ENCODE measurements at places on chromosomes 6 and 20.

DNA sequence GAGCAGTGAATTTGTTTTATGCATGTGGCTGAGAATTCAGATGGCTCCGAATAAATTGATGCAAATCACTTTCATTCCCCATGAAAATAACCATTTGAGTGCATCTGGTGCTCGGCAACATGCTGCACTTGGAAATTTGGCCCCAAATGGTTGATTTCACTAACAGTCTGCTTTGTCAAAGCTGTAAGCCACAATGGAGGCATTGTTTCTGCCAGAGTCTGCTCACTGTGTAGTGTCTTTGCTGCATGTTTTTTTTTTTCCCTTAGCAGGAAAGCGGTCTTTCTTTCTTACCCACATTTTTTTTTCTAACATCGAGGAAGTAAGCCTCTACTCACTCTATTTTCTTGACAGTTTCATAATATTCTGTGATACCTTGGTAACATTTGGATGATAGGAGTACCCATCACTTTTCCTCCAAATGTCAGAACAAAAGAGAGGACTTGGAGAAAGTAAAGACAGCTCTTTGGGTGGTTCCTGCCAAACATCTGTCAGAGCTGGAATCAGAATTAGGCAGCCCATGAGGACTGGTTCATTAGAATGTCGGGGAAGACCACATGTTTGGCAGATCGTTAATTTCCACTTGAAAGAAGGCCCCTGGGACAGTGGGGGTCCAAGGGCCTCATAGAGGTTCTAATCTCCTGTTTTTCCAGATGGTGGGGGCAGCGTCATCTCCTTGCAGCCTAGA, 149.5 kb downstream of the DOK5 start:
- DNase-seq: no peak

GRCh38 chr6:165167311-165167710, 142.1 kb downstream of the C6orf118 start:
- DNase-seq: no peak

- DNase-seq: no peak
Measured at GRCh38 chr6:87672641-87673040, 29.4 kb downstream of the AKIRIN2 start.

GRCh38 chr20:33604084-33604990, 57.8 kb upstream of the C20orf144 start:
- DNase-seq: no peak

DNA sequence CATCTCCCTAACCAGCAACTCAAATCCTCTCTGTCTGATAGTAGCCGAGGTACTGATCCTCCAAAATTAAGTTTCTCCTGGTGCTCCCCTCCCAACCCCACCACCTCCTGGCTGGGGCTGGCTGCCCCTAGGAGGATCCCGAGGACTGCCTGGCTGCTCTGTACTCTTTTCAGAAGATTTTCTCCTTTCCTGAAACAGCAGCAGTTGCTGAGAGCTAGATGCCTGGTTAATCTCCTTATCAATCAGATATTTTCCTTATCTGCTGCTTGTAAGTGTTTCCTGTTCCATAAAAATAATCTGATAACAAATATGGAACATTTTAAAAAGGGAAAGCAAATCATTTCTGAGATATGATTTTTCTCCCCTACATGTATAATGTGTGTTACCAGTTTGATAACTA, 52.8 kb downstream of the ZMYND8 start:
- no peak for DNase-seq

DNA sequence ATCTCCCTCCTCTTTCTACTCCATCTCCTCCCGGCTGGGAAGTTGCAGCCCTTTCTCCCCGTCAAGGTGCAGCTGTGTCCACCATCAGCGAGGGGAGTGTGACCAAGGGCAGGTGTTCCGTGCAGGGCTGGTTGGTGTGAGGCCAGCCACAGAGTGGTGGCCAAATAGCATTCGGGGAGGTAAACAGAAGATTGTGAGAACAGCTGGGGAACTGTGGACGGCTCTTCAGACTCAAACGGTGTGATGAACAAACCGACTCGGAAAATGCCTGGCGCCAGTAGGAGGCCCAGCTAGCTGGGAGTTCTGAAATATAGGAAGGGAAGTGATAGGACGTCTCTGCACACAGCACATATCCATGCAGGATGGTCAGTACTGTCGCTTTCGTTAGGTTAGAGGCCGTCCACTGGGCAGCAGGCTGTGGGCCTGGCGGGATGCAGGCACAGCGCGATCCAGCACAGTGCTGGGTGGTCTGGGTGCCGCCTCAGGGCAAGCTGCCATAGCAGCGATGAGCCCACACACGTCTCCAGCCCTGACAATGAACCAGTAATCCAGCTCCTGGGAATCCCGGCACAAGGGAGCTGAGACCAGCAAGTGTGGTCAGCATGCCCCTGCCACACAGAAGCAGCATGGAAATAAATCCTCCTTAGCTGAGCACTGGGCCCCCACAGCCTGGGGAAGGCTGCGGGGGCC, 258.1 kb downstream of the TAF4 start:
- DNase-seq: no peak

GRCh38 chr20:408843-409696, 971 bp downstream of the RBCK1 start:
- no peak for DNase-seq

DNA sequence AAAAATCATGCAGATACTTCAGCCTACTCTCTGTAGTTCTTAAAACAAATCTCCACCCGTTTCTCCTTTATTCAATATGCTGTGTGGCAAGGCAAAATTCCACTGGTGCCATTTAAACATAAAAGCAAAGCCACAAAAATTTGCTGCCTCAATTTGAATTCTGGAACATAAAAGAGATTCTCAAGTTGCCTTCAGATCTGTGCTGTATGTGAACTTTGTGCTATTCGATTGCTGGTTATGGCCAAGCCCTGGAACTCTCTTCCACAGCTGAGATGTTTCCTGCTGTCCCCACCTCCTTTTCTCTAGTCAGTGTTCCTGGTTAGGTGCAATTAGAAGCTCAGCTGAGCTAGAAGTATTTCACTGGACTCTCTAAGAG, 395.3 kb upstream of the BTBD3 start:
- DNase-seq: no peak

- no peak for DNase-seq
Measured at GRCh38 chr6:116127771-116128493, 2.0 kb upstream of the COL10A1 start.

GRCh38 chr6:81612136-81612535, 140.3 kb downstream of the TENT5A start:
- no peak for DNase-seq

DNA sequence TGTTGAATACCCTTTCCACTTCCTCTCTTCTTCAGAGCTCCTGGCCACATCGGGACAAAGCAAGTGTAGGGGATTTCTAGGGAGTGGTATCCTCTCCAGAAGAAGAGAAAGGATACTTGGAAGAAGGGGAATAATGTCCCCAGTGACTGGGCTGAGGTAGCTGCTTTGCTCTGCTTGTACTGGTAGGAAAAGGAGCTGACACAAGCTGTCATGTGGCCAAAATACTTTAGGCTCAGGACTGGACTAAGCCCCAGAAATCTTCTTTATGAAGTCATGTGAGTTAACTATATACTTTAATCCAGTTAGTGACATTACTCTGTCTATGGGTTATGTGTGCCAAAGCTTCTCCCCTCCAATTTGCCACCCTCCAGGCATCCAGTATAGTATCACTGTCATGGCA, 40.5 kb downstream of the AKIRIN2 start:
- DNase-seq: no peak

DNA sequence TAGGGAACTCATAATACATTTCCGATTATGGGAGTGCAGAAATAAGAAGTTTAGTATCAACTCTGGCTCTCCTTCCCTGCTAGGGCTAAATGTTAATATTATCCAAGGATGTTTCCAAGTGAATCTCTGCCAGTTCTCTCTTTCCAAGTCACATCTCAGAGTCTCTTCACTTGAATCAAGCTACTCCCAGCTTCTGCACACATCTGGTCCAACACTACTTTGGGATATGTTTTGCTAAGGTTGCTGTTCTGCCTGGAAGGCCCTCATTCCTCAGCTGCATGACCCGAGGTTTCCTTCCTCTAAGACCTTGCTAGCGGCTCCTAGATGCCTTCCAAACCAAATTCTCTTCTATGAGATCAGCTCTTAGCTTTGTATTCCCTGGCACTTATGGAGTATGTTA, 331.8 kb downstream of the GJA1 start:
- DNase-seq: no peak

- DNase-seq: no peak
Measured at GRCh38 chr6:149948011-149948410, 6.2 kb downstream of the ULBP2 start.

DNA sequence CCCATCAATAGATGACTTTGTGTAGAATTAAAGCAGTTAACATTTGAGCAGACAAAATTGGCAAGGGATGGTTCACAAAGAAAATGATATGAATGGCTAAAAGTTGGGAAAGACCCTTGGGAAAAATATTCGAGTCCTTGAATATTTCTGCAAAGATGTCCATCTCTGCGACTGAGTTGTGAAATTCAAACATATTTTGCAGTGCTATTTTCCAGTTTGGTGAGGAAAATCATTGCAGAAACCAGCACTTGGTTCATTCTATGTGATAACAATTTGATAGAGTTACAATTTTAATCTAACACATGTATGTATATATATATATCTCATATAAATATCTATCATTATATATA, 6.1 kb upstream of the PRELID3B start:
- DNase-seq: no peak

- DNase-seq: no peak
Measured at GRCh38 chr6:21214738-21215448, 378.7 kb upstream of the SOX4 start.

DNA sequence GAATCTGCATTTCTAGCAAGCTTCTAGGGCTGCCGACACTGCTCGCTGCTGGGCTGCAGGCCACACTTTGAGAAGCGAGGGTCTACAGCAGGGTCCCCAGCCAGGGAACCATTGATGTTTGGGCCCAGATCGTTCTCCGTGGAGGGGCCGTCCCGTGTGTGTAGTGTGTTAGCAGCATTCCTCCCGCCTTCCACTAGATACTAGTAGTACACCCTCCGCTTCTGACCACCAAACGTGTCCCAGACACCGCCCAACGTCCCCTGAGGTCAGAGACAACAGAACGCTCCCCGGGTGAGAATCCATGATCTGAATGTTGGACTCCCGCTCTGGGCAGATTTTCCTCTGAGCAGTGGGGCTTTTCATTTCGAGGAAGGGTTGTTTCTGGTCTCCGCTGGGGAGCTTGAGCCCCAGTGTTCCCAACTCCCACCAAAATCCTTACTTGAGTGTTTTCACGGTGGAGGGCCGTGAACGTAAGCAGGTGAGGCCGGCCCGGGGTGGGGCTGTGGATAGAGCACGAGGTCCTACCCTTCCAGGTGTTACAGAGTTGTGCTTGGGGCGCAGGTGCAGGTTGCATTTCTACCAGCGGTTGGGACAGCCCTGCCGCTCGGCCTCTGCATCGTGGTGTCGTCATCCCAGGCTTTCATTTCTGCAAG, 124.6 kb downstream of the SYCP2 start:
- DNase-seq: no peak

DNA sequence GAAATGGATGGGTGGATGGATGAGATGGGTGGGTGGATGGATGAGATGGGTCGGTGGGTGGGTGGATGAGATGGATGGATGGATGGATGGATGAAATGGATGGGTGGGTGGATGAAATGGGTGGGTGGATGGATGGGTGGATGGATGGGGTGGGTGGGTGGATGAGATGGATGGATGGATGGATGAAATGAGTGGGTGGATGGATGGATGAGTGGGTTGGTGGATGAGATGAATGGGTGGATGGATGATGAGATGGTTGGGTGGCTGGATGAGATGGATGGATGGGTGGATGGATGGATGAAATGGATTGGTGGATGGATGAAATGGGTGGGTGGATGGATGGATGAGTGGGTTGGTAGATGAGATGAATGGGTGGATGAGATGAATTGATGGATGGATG, 35.7 kb downstream of the THBS2 start:
- no peak for DNase-seq

GRCh38 chr20:56634735-56635385, 5.8 kb downstream of the TFAP2C start:
- DNase-seq: no peak

- DNase-seq: no peak
Measured at GRCh38 chr20:15396026-15396425, 1058.6 kb upstream of the FLRT3 start.

DNA sequence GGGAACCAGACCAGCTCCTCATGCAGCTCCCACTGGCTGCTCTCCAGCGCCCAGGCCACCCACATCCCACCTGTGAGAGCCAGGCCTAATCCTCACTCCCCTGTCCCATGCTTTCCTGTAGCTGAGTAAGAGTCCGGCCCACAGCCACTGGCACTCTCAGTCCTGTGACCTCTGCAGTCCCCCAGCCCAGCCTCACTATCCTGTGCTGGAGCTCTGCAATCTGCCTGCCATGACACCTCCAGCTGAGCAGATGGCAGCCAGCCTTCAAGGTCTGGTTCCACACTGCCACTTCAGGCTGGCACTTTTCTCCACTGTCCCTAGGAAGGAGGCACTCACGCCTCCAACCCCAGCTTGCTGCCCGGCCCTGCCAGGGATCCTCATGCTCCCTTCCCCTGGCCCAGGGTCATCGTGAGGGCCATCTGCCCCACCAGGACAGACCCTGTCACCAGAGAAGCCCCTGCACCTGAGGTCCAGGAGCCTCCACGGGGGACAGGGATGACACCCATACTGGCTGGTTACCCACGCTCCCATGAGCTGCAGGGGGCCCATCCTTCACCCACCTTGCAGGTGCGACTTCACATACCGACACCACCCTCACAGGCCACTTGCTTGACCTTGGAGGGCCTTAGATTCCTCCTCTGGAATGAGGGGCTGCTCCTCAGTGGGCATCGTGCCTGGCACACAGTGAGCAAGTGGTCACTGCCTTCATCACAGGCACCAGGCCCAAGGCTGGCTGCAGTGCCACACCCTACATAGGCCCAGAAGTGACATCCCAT, 100.1 kb downstream of the ASXL1 start:
- DNase-seq: no peak

- DNase-seq: no peak
Measured at GRCh38 chr6:40512340-40512739, 74.8 kb downstream of the LRFN2 start.

DNA sequence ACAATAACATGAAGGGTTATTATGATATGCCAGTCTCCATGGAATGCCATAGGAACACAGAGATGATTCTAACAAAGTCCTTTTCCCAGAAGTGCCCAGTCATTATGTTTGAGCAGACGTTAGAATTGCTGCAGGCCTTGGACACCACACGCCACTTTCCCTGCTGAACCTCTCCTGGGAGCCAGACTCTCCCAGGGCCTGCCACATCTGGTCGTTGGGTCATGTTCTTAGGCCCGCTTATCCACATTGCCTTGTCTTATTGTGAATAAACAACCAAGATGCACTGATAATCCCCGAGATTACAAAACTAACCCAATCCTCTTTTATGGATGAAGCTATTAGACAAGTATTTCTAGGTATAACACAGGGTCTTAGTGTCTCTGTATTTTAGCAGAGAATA, 276.5 kb upstream of the CITED2 start:
- no peak for DNase-seq

GRCh38 chr6:44000164-44000842, 126.9 kb downstream of the MRPL14 start:
- no peak for DNase-seq
